ENCODE measurements at places on chromosomes 11 and 22.

DNA sequence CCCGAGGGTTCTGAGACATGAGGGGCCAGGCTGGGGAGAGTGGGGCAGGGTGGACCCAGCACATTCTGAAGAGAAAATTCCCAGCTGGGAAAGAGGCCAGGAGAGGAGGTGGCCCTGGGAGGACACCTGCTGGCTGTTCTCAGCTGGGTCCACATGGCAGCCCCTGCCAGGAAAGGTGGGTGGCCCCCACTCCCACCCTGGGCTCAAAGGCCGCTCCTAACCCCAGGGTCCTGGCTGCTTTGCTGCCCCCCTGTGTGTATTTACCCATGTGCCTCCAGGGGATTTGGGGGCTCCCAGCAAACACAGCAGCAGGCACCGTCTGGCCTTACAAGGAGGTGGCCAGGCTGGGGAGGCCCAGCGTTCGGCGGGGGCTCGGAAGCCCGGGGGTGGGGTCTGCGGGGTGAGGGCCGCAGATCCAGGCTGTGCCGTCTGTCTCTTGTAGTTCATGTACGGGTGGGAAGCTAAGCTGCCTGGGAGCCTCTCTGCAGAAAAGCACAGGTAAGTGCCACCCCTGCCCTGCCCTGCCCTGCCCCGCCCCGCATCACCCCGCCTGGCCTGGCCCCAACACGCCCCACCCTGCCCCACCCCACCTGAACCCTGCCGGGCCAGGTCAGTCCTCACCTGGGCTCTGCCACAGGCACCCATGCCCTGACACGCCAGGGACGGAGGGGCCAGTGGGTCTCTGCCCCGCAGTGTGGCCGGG, 10.6 kb downstream of the MUC5B start:
- DNase-seq, result no peak

GRCh38 chr11:133776671-133777367, 68.5 kb downstream of the SPATA19 start:
- no peak for DNase-seq

DNA sequence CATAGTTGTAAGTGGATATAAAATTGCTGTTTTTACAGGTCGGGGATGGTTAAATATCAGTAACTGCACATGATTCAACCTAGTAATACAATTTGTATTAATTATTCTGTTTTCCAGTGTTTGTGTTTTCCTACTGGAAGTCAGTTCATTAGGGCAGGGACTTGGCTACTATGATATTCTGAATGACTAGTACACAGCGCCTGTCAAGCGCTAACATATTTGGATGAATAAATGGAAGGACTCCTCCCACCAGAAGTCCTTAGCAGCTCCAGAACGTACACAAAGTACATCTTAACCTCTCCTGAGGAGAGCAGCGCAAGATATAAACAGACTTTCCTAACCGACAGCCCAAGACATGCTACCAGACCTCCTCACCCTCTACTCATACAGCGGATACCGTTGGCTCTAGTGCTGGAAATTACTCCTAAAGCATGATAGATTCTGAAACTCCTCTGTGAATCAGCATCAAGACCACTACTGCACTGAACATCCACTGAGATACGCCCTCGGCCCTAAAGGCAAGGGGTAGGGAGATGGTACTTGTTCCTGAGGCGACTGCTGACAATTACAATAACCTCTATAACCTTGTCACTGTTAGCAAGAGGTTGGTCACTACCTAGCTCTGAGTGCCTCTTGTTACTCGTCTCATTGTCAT, 79.1 kb downstream of the RDX start:
- no peak for DNase-seq

- DNase-seq, result no peak
Observed at GRCh38 chr11:76783896-76784813, 999 bp downstream of the TSKU start.

DNA sequence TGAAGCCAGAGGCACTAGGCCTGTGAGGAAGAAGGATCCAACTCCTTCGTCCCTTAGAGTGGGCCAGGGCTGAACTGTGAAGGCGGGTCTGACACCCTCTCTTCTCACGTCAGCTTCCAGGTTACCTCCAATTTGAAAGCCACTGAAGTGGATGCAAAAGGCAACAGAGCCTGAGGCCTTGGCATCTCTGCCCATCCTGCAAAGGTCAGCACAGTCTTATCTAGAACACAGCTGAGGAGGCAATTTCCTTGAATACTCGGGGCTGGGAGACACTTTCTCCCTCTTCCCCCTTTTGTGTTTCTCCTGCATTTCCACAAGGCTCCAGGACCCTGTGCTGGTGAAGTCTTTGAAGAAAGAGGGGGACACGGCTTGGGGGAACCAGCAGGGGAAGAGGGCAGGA, 91.6 kb upstream of the PAX6 start:
- DNase-seq, result no peak

DNA sequence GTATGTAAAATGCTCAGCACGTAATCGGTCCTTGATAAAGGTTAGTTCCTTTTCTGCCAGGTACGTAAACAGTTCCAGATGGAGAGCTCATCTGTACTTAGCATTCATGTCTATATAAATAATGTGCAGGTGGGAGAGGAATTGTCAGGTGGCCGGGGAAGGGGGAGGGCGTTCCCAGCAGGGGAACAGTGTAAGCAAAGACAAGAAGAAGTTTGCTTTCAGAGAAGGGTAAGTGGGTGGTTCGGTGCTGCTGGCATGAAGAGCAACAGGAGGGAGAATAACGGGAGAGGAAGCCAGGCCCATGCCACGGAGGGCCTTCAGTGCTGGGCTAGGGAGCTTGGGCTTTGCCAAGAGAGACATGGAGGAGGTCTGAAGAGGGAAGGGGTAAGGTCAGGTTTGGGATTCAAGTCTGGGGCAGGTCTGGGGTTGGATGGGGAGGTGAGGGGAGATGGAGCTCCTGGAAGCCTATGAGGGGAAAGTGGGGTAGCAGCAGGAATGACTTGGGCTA, 11.4 kb upstream of the WNT11 start:
- DNase-seq, result no peak

- no peak for DNase-seq
Observed at GRCh38 chr11:79676396-79676795, 235.6 kb upstream of the TENM4 start.

DNA sequence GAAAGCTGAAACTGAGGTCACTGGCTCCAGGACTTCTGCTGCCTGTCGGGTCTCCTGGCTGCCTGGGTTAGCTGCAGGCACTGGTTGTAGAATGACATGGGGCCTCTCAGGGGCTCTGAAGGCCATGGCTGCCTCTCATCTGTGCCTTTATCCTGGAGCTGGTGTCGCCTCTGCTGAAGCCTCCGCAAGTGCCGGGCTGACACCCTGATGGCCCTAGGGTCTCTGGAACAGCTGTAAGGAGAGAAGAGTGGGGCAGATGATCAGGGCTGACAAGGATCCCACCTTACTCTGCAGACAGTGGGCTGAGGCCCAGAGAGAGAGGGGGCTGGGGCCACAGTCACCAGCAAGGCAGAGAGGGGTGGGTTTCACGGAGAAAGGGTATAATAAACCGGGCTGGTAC, 4.6 kb downstream of the PLA2G3 start:
- DNase-seq, result no peak

DNA sequence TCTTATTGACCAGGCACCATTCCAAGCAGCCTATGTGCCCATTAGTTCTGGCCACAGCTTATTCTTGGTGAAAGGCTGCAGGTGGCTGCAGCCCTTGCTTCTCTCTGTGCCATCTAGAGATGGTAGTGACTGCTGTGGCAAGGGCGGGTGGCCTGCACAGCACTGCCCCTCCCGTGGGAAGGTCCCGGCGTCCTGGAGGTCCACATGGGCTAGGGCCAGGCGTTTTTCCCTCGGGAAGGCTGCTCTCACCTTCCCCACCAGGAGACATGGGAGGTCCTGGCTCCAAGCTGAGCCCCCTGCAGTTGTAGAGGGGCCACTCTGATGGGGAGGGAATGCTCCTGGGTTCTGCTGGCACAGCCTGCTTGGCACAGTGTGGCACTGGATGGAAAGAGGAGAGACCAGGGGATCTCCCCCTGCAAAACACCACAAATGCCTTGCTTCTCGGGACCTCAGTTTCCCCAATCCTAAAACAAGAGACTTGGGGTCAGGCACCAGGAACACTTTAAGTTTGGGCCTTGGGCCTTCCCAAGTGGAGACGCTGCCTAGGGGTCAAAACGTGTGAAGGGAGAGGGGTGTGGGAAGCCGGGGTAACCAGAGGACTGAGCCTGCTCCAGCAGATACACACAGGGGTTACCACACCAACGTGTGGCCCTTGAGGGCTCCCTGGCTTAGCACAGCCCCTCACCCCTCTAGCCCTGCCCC, 10.0 kb upstream of the TBC1D22A start:
- no peak for DNase-seq

DNA sequence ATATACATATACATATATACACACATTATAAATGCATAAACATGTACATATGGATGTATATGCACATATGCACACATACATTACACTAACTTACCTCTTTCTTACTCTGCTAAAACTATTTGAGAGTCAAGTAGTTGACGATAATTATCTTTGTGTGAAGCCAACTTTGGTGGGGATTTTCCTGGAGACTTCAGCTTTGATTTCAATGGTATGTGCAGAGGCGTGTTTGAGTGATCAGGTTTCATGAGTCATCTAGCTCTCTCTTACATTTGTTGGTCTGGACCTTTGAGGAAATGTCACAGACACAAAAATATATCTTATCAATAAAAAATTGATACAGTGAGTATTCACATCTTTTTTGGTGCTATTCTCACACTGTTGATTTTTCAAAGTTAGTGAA, 769.1 kb upstream of the LUZP2 start:
- no peak for DNase-seq

DNA sequence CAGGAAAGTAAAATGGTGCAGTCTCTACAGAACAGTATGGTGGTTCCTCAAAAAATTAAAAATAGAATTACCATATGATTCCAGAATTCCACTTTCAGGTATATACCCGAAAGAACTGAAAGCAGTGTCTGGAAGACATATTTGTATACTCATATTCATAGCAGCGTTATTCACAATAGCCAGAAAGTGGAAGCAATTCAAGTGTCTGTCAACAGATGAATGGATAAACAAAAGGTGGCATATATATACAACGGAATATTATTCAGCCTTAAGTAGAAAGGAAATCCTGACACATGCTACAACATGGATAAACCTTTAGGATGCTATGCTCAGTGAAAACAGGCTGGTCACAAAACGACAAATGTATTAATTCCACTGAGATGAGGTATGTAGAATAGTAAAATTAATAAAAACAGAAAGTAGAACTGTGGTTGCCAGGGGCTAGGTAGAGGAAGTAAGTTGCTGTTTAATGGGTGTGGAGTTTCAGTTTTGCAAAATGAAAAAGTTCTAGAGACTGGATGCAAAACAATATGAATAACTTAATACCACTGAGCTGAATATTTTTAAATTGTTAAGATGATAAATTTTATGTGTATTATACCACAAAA, 14.5 kb downstream of the SAA1 start:
- DNase-seq, result no peak

- no peak for DNase-seq
Observed at GRCh38 chr22:18990355-18991137, 54.5 kb upstream of the PRODH start.

- DNase-seq, result no peak
Observed at GRCh38 chr11:120713296-120713695, 201.7 kb downstream of the GRIK4 start.

DNA sequence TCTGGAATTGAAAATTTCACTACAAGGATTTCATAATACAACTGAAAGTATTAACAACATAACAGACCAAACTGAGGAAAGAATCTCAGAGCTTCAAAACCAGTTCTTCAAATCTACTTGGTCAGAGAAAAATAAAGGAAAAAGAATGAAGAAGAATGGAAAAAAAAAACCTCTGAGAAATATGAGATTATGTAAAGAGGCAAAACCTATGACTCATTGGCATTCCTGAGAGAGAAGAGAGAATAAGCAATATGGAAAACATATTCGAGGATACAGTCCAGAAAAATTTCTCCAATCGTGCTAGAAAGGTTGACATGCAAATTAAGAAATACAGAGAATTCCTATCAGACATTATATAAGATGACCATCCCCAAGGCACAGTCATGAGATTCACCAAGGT, 23.4 kb upstream of the GPR83 start:
- DNase-seq, result no peak

DNA sequence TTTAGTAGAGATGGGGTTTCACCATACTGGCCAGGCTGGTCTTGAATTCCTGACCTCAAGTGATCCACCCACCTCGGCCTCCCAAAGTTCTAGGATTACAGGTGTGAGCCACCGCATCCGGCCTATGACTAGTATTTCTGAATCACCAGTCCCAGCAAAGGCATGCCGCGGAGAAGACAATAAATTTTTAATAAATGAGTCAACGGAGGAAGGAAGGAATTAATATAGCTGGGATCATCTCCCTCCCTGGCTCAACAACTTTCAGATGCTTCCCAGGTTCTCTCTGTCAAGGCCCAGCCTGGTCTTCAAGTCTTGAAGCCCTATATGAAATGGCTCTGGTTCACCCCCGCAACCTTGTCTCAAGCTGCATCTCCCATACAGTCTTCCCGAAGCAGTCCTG, 45.7 kb downstream of the CYTH4 start:
- DNase-seq, result no peak

DNA sequence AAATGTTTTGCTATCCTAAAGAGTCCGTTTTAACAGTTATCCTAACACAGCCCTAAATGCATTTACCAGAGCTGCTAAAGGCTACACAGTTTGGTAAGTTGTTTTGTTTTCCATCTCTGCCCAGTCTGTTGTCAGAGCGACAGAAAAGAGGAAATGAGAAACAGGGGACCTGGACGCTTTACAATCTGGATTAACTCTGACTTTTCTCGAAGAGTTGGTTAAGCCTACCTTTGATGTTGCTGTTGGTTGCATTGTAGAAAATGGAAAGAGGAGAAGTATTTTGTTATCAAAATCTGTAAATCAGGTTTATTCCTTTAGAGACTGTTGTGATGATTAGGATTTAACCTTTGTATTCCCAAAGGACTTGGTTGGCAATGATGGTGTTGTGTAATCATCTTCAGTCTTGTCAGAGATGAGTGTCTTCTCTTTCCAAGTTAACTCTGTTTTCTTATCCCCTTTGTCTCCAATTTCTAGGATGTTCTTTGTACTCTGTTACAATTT, 481 bp downstream of the ANGPTL5 start:
- DNase-seq, result no peak

- DNase-seq, result no peak
Observed at GRCh38 chr11:64227405-64227956, 1.4 kb downstream of the NUDT22 start.

DNA sequence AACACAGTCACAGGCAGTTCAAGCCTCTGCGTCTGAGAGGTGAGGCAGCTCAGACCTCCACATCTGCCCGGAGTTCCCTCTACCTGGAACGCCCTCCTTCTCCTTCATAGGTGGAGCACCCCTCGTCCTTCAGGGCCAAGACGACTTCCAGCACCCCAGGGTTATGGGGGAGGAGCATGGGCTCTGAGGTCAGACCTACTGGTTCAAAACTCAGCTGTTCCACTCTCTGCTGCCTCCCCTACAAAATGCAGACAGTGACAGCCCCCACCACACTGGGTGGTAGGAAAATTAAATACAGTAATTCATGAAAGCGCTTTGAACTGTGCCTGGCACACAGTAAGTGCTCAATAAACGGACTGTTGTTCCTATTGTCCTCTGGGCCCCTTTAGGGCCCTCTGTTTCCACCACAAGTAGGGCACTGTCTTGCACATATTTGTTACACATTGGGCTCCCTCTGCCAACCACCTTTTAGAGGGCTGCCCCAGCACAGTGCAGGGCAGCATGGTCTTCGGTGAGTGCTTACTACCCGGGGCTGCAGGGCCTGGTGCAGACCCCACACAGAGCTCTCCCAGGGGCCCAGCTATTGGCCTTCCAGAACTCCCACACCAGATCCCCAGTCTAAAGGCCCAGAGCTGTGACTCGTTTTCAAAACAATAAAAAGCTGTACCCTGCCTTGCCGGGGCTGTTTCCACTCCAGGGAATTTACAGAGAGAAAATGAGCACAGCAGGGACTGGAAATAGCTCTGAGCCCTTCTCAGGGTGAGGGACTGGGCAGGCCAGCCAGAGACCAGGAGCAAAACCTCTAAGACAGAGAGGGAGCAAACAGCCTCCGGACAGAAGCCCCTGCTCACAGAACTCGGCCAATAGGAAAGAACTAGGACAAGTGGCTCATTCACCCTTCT, 2.5 kb downstream of the TMEM184B start:
- DNase-seq, result no peak

Data from stimulated activated CD4-positive, alpha-beta T cell treated with anti-CD3 and anti-CD28 coated beads, Interleukin-1b, Interleukin-23, amount 100 ng/mL, for 1 hour (primary cell).